ENCODE measurements at places on chromosomes 2 and 18. TPM values are rescaled to one million over a fixed set of nuclear protein-coding genes. Genes with fewer than 3 reads are reported as not detected.
A peak's percentile ranks its signal among the peaks of the same experiment; 100 is the strongest.

GRCh38 chr2:65027616-65028244 lies 28.5 kb upstream of the CEP68 start:
- H3K4me1 ChIP-seq: peaks cover 21% of the 10 kb centered on the region
- peak overlapping the region; percentile 1 for H3K27ac ChIP-seq
- no peak for DNase-seq
- H3K36me3 ChIP-seq: no peaks in the 10 kb centered on the region
- H3K4me3 ChIP-seq: no peak overlapping the region
- peaks cover 2% of the 10 kb centered on the region for H3K27me3 ChIP-seq

Gene SANBR
- 9.8 TPM for total RNA-seq

DNA sequence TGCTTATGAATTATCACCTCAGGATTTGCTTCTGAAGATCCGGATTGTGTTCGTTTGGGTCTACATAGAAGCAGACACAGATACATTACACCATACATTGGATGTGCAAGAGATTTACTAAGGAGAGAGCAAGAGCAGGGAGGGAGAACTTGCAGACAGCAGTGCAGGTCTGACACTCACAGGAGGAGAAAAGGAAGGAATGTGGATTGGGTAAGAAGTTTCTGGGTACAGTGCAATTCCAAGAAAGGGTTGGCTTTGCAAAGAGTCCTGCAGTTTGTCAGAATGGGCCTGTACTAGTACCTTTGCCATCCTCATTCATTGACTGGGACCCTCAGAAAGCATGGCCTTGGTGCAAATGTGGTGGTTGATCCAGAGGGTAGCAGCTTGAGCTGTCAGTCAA lies 4.8 kb upstream of the THOC1 start:
- no peak overlapping the region for H3K4me3 ChIP-seq
- DNase-seq: no peak
- no peaks in the 10 kb centered on the region for H3K36me3 ChIP-seq
- no peak overlapping the region for H3K27ac ChIP-seq
- H3K4me1 ChIP-seq: peaks cover 7% of the 10 kb centered on the region

Gene FHOD3
- total RNA-seq: 31.5 TPM

DNA sequence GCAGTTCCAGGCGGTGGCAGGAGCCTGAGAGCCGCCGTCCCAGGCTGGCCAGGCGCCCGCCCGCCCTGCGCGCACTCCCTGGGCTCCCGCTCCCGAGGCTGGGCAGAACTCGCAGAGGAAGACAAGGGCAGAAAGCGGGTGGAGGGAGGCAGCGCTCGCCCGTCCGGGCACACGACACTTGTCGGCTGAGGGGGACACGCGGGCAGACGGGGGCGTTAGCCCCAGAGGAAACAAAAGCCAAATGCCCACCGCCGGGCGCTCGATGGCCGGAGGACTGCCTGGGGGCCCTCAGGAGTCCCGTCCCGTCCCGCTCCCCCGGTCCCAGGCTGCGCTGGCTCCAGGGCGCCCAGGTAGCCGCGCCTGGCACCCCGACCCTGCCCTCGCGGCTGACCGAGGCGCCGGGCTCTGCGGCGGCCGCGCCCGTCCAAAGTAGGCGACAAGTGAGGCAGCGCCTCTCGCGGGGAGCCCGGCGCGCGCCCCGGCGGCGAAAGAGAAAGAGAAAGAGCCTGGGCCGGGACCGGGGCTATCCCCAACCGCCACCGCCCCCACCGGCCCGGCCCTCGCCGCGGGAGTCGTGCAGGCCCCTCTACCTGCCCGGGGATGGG lies 491 bp downstream of the L3MBTL4 start:
- H3K4me1 ChIP-seq: no peaks in the 10 kb centered on the region
- no peak overlapping the region for H3K27ac ChIP-seq
- DNase-seq: no peak
- no peak overlapping the region for H3K4me3 ChIP-seq
- no peaks in the 10 kb centered on the region for H3K27me3 ChIP-seq

DNA sequence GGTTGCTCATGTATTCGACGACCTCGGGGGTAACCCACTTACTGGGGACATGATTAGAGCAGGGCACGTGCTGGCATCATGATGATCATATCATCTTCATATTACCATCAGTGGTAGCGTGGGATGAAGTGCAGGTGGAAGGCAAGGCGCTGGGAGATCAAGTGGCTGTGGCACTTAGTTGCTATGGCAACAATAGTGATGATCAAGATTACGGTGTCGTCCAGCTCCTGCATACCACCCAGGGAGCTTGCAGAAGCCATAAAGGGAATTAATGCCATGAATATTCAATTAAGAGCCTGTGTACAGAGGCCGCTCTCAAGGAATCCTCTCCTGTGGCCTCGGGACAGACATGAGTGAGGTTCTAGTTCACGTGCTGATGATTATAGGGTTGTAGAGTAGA lies 237.2 kb upstream of the COPS8 start:
- H3K27ac ChIP-seq: no peak overlapping the region
- no peaks in the 10 kb centered on the region for H3K4me1 ChIP-seq
- no peak for DNase-seq
- no peaks in the 10 kb centered on the region for H3K36me3 ChIP-seq
- no peak overlapping the region for H3K4me3 ChIP-seq
